Thoracic aorta (tissue), 2 donors: ENCODE measurements at places on chromosomes 12 and 14. TPM values are rescaled to one million over a fixed set of nuclear protein-coding genes. Genes with fewer than 3 reads are reported as not detected.
A peak's percentile ranks its signal among the peaks of the same experiment; 100 is the strongest.

- peak overlapping the region; percentile 82 for H3K4me3 ChIP-seq
- no peaks in the 10 kb centered on the region for H3K4me1 ChIP-seq
- no peak for DNase-seq
- H3K27ac ChIP-seq = peak overlapping the region; percentile 60
- no peaks in the 10 kb centered on the region for H3K36me3 ChIP-seq
Observed at GRCh38 chr14:32202491-32202997, 525 bp downstream of the RNU6-8 start.

The SMAGP gene
- 7.8 TPM for total RNA-seq

The PTHLH gene
- 8.1 TPM for total RNA-seq

- no peaks in the 10 kb centered on the region for H3K36me3 ChIP-seq
- no peaks in the 10 kb centered on the region for H3K27me3 ChIP-seq
- no peak overlapping the region for H3K27ac ChIP-seq
- no peaks in the 10 kb centered on the region for H3K4me1 ChIP-seq
Observed at GRCh38 chr12:71721783-71722505, 32.7 kb upstream of the RAB21 start.

DNA sequence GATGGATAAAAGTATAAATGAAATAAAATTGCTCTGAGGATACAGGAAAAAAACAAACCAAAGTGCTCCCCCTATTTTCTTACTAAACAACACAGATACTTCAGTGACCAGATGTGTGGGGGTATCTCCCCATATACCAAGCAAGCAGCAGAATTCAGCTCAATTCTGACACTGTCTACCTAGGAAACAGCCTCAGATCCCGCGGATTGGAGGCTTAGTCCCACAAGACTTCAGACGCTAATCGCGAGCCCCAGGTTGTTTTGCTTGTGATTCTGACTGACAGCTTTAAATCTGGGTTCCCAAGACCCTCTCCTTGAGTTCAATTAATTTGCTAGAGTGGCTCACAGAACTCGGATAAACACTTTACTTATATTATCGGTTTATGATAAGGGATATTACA, 17.3 kb downstream of the NFKBIA start:
- DNase-seq = no peak
- no peak overlapping the region for H3K27ac ChIP-seq
- no peaks in the 10 kb centered on the region for H3K36me3 ChIP-seq
- H3K4me3 ChIP-seq = no peak overlapping the region

DNA sequence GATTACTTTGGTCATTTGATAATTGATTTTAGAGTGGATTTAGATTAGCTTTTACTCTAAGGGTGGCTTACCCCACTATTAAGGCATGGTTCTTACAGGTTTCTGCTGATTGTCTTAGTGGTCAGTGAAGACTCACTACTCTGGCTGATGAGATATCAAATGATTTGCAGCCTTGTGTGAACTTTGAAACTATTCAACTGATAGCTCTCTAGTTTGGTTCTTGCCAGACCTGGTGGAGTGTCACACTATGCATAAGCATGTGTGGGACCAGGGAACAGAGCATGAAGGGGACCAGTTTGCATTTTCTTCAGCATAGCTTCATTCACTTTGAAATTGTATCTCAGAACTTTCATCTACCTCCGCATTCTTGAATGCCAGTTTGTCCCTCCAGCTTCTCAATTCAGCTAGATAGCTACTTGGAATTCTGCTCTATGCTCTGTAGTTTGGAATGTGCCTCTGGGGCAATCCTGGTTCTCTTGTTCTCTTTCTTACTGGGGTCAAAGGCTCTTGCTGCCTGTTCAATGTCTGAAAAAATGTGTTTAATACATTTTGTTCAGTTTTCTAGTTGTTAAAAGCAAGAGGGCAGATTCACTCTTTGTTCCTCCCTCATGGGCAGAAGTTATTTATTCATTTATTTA, 12.7 kb downstream of the SCYL2 start:
- no peak overlapping the region for H3K27ac ChIP-seq
- no peaks in the 10 kb centered on the region for H3K27me3 ChIP-seq
- no peak for DNase-seq
- no peak overlapping the region for H3K4me3 ChIP-seq
- H3K36me3 ChIP-seq = no peaks in the 10 kb centered on the region

DNA sequence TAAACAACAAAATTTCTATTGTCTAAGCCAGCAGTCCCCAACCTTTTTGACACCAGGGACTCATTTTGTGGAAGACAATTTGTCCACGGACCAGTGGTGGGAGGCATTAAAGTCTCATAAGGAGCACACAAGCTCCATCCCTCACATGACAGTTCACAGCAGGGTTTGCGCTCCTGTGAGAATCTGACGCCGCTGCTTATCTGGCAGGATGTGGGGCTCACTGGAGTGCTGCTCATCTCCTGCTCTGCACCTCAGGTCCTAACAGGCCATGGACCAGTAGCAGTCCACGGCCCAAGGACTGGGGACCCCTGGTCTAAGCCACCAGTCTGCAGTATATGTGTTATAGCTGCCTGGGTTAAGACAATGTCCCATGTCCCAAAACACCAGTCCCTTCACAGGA, 27.2 kb downstream of the VCPKMT start:
- H3K4me1 ChIP-seq = no peaks in the 10 kb centered on the region
- no peak for DNase-seq
- no peaks in the 10 kb centered on the region for H3K36me3 ChIP-seq
- no peak overlapping the region for H3K4me3 ChIP-seq

DNA sequence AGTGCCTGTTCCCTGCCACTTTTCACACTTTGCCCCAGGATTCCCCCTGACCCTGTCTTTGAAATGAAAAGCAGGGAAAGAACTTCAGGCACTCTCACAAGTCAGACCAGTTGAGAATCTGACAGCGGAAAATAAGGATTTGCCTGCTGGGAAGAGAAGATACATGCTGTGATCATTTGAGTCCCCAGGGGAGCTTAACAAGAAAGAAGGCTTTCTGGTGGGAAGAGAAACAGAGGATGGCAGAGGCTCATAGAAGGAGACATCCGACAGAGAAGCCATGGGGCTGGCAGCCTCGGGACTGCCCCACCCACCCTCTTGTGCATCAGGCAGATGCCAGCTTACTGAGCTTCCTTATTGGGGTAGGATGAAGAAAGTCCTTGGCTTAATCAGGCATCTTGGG, 11.9 kb downstream of the TTC9 start:
- no peaks in the 10 kb centered on the region for H3K4me1 ChIP-seq
- DNase-seq = no peak
- H3K4me3 ChIP-seq = no peak overlapping the region
- H3K27ac ChIP-seq = no peak overlapping the region
- H3K36me3 ChIP-seq = no peaks in the 10 kb centered on the region
